CD4-positive, alpha-beta T cell treated with Interleukin-6 at 100 ng/mL for 8 hours (primary cell): ENCODE measurements at places on chromosomes 16 and 17.

DNA sequence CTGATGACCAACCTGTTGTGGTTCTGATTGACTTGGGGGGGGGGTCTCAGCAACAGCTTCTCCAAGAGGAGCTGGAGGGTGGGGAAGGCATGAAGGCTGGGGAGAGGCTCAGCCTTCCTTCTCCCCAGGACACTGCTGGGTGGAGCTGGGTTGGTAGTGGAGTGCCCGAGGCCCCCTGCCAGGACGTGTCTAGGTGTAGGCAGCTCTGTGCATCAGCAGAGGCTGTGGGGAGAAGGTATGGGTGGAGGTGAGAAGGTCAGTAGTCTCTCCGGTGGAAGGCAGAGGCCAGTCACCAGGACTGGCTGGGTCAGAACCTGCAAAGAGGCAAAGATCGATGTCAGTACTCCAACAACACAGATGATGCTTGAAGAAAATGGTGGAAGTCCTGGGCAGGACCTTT is 3.9 kb downstream of the CHAD start:
- DNase-seq: no peak

DNA sequence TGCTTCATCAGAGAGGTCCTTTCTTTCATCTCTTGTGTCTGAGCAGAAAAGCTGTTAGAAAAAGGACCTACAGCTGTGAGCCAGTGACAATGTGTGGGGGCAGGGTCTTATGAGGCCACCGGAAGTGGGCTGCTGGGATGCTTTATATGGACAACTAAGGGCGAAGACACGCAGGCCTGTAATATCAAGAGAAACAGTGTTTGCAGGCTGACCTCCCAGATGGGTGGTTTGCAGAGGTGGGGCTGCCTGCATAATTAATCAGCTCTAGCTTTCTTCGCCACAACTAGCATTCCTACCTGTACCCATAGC is 30.4 kb upstream of the SALL1 start:
- DNase-seq: no peak

DNA sequence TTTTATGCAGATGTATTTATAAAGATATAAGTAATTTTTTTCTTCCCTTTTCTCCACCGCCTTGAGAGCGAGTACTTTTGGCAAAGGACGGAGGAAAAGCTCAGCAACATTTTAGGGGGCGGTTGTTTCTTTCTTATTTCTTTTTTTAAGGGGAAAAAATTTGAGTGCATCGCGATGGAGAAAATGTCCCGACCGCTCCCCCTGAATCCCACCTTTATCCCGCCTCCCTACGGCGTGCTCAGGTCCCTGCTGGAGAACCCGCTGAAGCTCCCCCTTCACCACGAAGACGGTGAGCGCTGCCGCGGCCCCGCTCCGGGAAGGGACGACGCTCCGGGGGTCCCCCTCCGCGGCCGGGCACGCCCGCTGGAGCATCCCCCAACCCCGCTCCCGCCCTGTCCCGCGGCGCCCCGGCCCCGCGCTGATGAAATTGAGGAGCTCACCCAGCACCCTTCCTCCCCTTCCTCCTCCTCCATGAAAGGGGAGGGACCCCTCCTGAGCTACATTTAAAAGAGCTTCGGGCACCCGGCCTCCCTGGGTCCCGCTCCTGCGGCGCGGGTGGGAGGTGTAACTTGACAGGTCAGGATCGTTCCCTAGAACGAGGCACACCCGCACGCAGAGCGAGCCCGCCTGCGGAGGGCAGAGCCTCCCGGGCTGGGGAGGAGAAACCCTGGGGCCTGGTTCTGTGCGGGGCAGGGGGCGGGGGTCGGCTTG is 706 bp downstream of the HLF start:
- DNase-seq: no peak

- DNase-seq: no peak
Measured at GRCh38 chr16:24045641-24046040, 209.9 kb downstream of the PRKCB start.

DNA sequence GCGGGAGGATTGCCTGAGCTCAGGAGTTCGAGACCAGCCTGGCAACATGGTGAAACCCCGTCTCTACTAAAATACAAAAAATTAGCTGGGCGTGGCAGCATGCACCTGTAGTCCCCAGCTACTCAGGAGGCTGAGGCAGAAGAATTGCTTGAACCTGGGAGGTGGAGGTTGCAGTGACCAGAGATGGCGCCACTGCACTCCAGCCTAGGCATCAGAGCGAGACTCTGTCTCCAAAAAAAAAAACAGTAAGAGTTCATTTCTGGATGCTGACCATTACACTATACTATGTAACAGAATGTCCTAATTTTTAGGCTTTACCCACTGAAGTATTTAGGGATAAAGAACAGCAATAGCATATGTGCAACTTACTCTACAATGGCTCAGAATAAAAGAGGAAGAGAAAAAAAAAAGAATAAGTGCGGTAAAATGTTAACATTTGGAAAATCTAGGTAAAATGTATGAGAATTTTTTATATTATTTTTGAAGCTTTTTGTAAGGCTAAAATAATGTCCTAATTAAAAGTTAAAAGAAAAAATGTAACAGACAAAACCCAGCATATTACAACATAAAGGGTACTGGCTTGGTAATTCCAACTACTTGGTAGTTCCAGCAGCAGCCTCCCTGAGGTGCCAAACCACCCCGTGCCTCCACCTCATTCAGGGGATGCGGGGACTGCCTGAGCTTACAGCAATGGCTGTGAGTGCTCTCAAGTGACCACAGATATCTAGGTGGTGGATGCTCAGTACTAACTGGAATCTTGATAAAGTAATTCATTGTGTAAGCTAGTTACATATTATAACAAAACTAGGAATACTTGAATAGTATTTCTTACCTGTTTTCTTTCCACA is 10.9 kb downstream of the COPS3 start:
- DNase-seq: no peak

GRCh38 chr16:30472328-30472942 is at the start of gene ITGAL:
Gene ITGAL, plus strand, starts transcription at chr16:30472742. Its CDS starts 96 bp downstream, at chr16:30472838.
- peak; percentile 91 for DNase-seq

GRCh38 chr17:50539762-50540559 is 7.0 kb upstream of the SPATA20 start:
- no peak for DNase-seq

DNA sequence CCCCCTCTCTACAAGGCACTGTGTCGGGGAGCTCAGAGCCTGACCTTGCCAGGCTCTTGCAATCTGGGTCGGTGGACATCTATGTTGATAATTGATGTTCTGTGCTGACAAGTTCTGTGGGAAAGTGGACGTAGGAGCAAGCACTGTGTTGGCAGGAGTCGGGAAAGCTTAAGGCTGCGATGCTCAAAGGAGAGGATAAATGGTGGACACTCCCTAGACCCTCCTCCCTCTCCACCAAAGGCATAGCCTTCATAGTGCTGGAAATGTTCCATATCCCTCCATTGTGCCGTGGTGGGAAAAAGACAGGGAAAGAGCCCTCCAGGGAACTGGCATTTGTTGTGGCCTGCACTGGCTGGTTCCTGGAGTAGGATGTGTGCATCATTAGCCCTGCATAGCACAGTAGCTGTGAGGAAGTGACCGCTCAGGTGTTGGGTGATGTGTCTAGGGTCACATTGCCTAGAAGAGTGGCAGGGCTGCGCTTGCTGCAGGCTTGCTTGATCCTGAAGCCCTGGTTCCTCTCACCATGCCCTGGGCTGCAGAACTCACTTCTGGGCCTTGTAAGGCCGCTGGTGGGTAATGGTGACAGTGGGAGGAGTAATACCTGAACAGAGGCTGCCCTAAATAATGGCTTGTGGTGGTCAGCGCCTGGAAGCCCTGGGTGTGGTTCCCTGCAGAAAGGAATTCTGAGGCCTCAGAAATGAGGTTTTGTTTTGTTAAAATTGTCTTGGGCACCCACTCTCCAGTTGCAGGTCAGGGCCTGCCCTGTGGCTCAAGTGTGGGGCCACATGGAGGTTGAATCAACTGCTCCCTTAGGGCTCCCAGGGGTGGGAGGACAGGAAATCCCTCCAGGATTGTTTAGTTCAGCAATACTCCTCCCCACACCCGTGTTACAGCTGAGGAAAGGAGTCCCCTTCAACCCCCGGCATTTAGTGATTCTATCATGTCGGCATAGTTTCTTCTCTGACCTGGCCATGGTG is 62.6 kb downstream of the KSR1 start:
- DNase-seq: no peak

- DNase-seq: no peak
Measured at GRCh38 chr17:27425991-27426390, 30.3 kb upstream of the KSR1 start.

- DNase-seq: no peak
Measured at GRCh38 chr17:28515518-28515917, 9.4 kb downstream of the FOXN1 start.

DNA sequence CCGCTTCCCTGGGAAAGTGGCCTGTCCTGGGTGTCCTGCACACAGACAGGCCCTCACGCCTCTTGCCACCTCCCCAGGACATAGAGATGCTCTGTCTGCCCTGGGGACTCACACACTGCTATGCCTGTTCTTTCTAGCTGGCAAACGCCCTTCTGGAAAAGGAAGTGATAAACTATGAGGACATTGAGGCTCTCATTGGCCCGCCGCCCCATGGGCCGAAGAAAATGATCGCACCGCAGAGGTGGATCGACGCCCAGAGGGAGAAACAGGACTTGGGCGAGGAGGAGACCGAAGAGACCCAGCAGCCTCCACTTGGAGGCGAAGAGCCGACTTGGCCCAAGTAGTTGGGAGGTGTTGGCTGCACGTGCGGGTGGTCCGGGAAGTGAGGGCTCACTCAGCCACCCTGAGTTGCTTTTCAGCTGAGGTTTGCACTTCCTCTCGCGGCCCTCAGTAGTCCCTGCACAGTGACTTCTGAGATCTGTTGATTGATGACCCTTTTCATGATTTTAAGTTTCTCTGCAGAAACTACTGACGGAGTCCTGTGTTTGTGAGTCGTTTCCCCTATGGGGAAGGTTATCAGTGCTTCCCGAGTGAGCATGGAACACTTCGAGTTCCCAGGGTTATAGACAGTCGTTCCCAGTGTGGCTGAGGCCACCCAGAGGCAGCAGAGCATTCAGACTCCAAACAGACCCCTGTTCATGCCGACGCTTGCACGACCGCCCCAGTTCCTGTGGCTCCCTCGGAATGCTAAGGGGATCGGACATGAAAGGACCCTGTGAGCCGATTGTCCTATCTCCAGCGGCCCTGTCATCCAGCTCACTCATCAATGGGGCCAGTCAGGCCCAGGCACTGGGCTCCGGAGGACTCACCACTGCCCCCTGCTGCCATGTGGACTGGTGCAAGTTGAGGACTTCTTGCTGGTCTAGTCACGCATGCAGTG is 3.5 kb upstream of the RPL13 start:
- peak; percentile 73 for DNase-seq

- peak; percentile 35 for DNase-seq
Measured at GRCh38 chr17:2792366-2793169, 3.7 kb upstream of the RAP1GAP2 start.

- DNase-seq: no peak
Measured at GRCh38 chr16:76441876-76442275, 164.7 kb downstream of the CNTNAP4 start.

- no peak for DNase-seq
Measured at GRCh38 chr16:85014311-85014710, 3.0 kb upstream of the ZDHHC7 start.

DNA sequence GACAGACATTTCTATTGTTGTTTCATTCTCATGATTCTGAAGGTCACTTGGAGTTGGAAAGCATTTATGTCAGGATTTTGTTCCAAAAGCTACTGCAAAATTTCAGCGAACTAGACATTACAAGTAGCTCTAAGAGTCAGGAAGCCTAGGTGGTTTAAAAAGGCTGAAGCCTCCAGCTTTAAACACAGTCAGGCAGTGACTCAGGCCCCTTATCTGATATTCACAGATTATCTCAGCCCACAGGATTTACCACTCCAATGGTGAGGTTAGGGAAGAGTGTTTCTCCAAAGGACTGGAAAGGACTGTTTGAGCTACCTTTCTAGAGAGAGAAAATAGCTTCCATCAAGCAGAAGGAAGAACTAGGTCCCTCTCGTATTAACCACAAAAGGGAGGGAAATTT is 624.4 kb upstream of the C16orf82 start:
- no peak for DNase-seq

- no peak for DNase-seq
Measured at GRCh38 chr17:51765282-51766135, 393.0 kb downstream of the CA10 start.

- DNase-seq: no peak
Measured at GRCh38 chr17:74020522-74020921, 183.0 kb upstream of the RPL38 start.

- no peak for DNase-seq
Measured at GRCh38 chr16:68767581-68767980, 30.5 kb downstream of the CDH1 start.
